Mesenchymal stem cell (in vitro differentiated cells and primary cell): ENCODE measurements at places on chromosomes 5 and 9.

GRCh38 chr9:98456156-98456613, 200.7 kb upstream of the TBC1D2 start:
- no peaks in the 10 kb centered on the region for H3K36me3 ChIP-seq
- H3K4me3 ChIP-seq, result no peak overlapping the region
- no peak for DNase-seq
- no peaks in the 10 kb centered on the region for H3K4me1 ChIP-seq
- H3K27ac ChIP-seq, result no peak overlapping the region

- peaks cover 96% of the 10 kb centered on the region for H3K27me3 ChIP-seq
- H3K36me3 ChIP-seq, result no peaks in the 10 kb centered on the region
- H3K27ac ChIP-seq, result no peak overlapping the region
- no peak for DNase-seq
- no peak overlapping the region for H3K4me3 ChIP-seq
Measured at GRCh38 chr5:88663793-88664216, 219.2 kb downstream of the MEF2C start.

DNA sequence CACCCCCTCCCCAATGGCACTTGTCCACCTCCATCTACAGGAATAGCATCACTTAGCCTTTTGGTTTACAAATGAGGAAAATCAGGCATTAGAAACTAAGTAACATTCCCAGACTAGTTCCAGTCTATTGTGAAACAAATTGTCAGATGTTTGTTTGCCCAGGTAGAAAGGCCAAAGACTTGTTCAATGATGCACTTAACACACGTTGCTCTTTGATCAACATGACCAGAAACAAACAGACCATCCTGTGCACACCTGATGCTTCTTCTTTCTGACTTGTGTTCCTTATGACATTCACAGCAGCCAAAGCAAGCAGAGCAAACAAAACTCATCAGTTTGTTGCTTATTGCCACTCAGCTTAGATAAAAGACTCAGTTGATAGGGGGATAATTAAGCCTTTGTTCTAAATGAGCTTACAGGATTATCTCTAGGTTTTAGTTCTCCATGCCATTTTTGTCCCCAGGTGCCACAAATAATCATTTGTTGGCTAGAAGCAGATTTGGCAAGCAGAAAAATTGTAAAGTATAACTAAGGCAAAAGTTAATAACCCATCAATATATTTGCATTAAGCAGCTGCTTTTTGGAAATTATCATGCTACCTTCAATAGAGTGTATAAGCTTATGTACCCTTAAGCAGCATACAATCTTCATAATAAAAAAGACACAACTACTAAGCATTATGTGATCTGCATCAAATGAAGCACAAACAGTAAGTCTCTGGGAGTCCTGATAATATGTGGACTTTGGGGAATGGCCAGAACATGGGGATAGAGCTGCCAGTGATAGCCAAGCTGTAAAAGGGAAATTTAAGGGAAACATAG, 26.3 kb upstream of the FST start:
- DNase-seq, result no peak
- no peak overlapping the region for H3K27ac ChIP-seq
- H3K36me3 ChIP-seq, result no peaks in the 10 kb centered on the region
- no peaks in the 10 kb centered on the region for H3K4me1 ChIP-seq
- H3K4me3 ChIP-seq, result no peak overlapping the region

DNA sequence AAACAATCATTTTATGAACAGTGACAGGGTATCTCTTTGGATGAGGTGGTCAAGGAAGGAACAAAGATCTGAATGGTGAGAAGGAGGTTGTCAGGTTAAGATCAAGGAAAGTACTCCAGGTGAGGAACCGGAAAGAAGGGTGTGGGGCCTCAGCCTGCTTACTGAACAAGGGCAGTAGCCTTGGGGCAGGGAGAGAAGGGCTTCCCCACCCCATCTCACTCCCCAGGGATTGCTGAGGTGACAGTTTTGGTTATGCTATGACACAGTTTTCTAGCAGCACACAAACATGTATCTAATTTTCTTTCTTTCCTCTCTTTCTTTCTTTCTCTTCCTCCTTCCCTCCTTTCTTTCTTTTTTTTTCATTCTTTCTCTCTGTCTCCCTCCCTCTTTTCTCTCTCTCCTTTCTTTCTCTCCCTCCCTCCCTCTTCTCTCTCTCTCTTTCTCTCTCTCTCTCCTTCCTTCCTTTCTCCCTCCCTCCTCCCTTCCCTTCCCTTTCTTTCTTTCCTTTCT, 4.1 kb upstream of the HDHD3 start:
- no peak overlapping the region for H3K4me3 ChIP-seq
- peaks cover 3% of the 10 kb centered on the region for H3K4me1 ChIP-seq
- no peak for DNase-seq
- H3K27me3 ChIP-seq, result no peaks in the 10 kb centered on the region

DNA sequence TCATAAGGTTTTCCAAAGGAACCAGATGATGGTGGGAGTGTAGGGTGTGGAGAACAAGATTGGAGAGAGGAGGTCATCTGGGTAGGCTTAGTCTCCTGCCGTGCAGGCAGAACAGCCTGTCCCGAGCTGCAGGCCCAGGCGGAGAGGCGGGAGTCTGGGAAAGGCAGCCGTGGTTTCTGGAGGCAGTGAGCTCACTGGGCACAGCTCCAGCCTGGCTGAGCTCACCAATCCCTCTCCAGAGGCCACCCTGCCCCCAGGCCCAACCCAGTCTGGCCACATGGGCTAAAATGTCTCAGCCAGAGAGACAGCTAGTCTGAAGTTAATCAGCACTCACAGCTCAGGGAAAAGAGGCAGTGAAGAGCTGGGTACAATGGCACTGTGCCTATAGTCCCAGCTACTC, 12.3 kb downstream of the P4HA2 start:
- peaks cover 48% of the 10 kb centered on the region for H3K36me3 ChIP-seq
- DNase-seq, result peak; percentile 97
- H3K27ac ChIP-seq, result peak overlapping the region; percentile 75
- H3K4me1 ChIP-seq, result peaks cover 7% of the 10 kb centered on the region
- H3K4me3 ChIP-seq, result no peak overlapping the region
